Naive thymus-derived CD8-positive, alpha-beta T cell (primary cell): ENCODE measurements at places on chromosomes 13 and 19. TPM values are rescaled to one million over a fixed set of nuclear protein-coding genes. Genes with fewer than 3 reads are reported as not detected.

Gene OR1M1
- not detected for polyA plus RNA-seq

Gene AMER2
- not detected for polyA plus RNA-seq

Gene KLK11
- polyA plus RNA-seq, result not detected

Gene FAM83E
- polyA plus RNA-seq, result not detected

Gene PBX4
- 2.6 TPM for polyA plus RNA-seq

Gene AXL
- polyA plus RNA-seq, result 0.11 TPM

Gene NDUFA13
- 329 TPM for polyA plus RNA-seq

Gene KLK15
- polyA plus RNA-seq, result not detected

Gene PRSS57
- 1.2 TPM for polyA plus RNA-seq

Gene LRRC25
- 0.13 TPM for polyA plus RNA-seq

Gene NCAN
- polyA plus RNA-seq, result not detected

GRCh38 chr13:26762745-26763345 is 2.3 kb upstream of the GPR12 start:
- peaks cover 60% of the 10 kb centered on the region for H3K27me3 ChIP-seq
- peaks cover 4% of the 10 kb centered on the region for H3K36me3 ChIP-seq
- H3K4me1 ChIP-seq, result peaks cover 21% of the 10 kb centered on the region
- H3K27ac ChIP-seq, result no peak overlapping the region
- no peak for DNase-seq
- no peak overlapping the region for H3K4me3 ChIP-seq

DNA sequence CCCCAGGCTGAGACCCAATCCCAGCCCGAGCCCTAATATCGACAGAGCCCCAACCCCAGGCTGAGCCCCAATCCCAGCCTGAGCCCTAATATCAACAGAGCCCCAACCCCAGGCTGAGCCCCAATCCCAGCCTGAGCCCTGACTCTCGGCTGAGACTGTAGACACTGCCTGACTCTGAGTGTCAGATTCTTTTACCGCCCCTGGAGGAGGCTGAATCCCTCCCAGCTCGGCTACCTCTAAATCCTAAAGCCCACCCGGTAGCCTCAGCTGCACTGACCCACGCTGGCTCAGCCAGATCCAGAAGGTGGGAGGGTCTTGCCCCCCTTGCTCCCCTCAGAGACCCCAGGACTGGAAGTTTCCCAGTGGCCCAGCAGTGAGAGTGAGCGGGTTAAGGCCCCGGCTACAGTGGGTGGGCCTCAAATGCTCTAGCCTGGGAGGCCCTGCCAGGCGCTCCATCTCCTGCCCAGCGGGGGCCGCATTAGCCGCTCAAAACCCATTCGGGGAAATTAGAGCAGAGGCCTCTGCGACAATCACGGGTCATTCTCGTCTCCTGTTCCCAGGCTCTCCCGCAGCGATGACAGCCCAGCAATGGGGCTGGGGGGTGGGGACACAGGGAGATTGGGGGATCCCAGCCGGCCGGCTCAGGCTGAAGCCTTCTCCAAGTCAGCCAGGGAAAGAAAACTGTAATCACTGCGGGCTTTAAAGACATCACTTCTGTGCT is 43.8 kb downstream of the ZNRF4 start:
- DNase-seq, result no peak
- no peak overlapping the region for H3K4me3 ChIP-seq
- peaks cover 7% of the 10 kb centered on the region for H3K36me3 ChIP-seq
- H3K27me3 ChIP-seq, result peaks cover 28% of the 10 kb centered on the region
- no peaks in the 10 kb centered on the region for H3K4me1 ChIP-seq

GRCh38 chr13:101655435-101655834 is 203.0 kb downstream of the ITGBL1 start:
- H3K27ac ChIP-seq, result no peak overlapping the region
- H3K4me3 ChIP-seq, result no peak overlapping the region
- H3K36me3 ChIP-seq, result no peaks in the 10 kb centered on the region

GRCh38 chr19:47145639-47146486 is 15.2 kb downstream of the SAE1 start:
- peak; percentile 37 for DNase-seq
- H3K4me1 ChIP-seq, result peaks cover 58% of the 10 kb centered on the region
- peaks cover 64% of the 10 kb centered on the region for H3K36me3 ChIP-seq
- peak overlapping the region; percentile 76 for H3K4me3 ChIP-seq
- H3K27me3 ChIP-seq, result no peaks in the 10 kb centered on the region

- H3K4me3 ChIP-seq, result no peak overlapping the region
- H3K4me1 ChIP-seq, result peaks cover 3% of the 10 kb centered on the region
- peak overlapping the region; percentile 44 for H3K27ac ChIP-seq
- no peak for DNase-seq
- H3K36me3 ChIP-seq, result no peaks in the 10 kb centered on the region
- H3K27me3 ChIP-seq, result no peaks in the 10 kb centered on the region
Observed at GRCh38 chr13:50527188-50527587, 316.3 kb downstream of the DLEU7 start.

GRCh38 chr19:48724796-48725753 is 5.5 kb upstream of the MAMSTR start:
- peaks cover 32% of the 10 kb centered on the region for H3K4me1 ChIP-seq
- peak overlapping the region; percentile 81 for H3K4me3 ChIP-seq
- no peaks in the 10 kb centered on the region for H3K27me3 ChIP-seq
- H3K27ac ChIP-seq, result peak overlapping the region; percentile 94
- DNase-seq, result peak; percentile 74
- no peaks in the 10 kb centered on the region for H3K36me3 ChIP-seq

- no peak overlapping the region for H3K27ac ChIP-seq
- H3K4me3 ChIP-seq, result peak overlapping the region; percentile 16
- H3K36me3 ChIP-seq, result no peaks in the 10 kb centered on the region
- DNase-seq, result peak; percentile 50
Observed at GRCh38 chr19:50461066-50461875, 15.0 kb upstream of the EMC10 start.

DNA sequence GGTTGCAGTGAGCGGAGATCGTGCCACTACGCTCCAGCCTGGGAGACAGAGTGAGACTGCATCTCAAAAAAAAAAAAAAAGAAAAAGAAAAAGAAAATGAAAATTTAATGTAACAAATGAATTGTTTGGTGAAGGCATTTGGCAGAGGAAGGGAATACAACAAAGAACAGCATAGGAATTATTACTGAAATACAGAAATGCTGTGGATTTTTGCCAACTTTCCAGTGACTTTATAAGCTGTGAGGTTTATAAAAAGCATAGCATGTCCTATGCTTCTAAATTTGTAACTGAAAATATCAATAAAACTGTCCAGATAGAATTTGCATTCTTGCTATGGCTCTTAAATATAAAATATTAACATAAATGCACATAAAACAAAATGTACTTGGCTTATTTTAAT is 112.9 kb upstream of the IRS2 start:
- no peak for DNase-seq
- peaks cover 18% of the 10 kb centered on the region for H3K27me3 ChIP-seq
- no peak overlapping the region for H3K4me3 ChIP-seq
- H3K27ac ChIP-seq, result no peak overlapping the region

- no peaks in the 10 kb centered on the region for H3K27me3 ChIP-seq
- no peak overlapping the region for H3K4me3 ChIP-seq
- H3K4me1 ChIP-seq, result no peaks in the 10 kb centered on the region
- no peak overlapping the region for H3K27ac ChIP-seq
- no peak for DNase-seq
Observed at GRCh38 chr13:36973621-36974295, 25.4 kb downstream of the ALG5 start.

GRCh38 chr13:80524447-80525215 is 183.7 kb upstream of the SPRY2 start:
- H3K36me3 ChIP-seq, result no peaks in the 10 kb centered on the region
- H3K27me3 ChIP-seq, result no peaks in the 10 kb centered on the region
- no peak overlapping the region for H3K4me3 ChIP-seq
- H3K4me1 ChIP-seq, result no peaks in the 10 kb centered on the region
- no peak for DNase-seq
- H3K27ac ChIP-seq, result no peak overlapping the region

DNA sequence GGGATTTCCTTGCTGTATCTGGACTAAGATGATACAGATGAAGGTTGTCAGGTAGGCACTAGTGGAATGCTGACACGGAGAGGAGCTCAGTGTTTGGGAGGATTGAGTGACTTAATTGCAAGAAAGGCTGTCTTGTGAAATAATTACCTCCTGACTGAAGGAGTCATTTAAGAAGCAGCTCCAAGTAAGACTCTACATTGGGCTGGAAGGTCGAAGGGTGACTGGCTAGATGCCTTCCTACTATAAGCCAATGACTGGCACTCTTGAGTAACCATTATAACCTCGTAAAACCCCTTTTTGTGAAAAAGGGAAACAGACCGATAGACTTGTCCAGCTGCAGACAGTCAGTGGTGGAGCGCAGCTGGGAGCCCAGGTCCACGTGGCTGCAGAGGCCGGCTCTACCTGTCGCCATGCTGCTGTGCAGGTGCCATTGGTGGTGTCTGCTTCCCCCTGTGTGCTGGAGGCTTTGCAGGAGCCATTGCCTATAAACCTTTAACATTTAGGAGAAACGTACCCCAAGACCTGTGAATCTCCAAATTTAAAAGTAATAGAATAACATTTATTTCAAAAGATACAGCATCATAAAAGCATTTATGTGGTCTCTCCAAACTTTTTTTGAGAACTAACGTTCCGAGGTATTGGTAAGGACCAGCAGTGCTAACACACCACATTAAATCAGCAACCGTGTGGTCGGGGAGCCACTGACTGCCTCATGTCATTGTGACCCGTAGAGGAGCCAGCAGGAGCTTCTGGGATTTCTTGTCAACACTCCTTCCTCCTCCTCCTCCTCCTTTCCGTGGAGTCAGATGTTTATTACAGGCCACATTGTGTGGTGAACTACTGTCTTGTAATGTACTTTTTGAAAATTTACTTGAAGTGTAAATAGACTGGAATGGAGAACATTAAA is 80.4 kb upstream of the TEX29 start:
- H3K27me3 ChIP-seq, result no peaks in the 10 kb centered on the region
- no peak for DNase-seq
- H3K4me1 ChIP-seq, result no peaks in the 10 kb centered on the region

GRCh38 chr19:46615966-46616365 is 8.9 kb downstream of the PTGIR start:
- H3K27me3 ChIP-seq, result no peaks in the 10 kb centered on the region
- peaks cover 88% of the 10 kb centered on the region for H3K4me1 ChIP-seq
- no peak for DNase-seq
- H3K4me3 ChIP-seq, result no peak overlapping the region
- no peak overlapping the region for H3K27ac ChIP-seq

GRCh38 chr13:50400035-50400726 is 384.9 kb downstream of the KCNRG start:
- no peak overlapping the region for H3K4me3 ChIP-seq
- DNase-seq, result no peak
- no peaks in the 10 kb centered on the region for H3K27me3 ChIP-seq
- no peak overlapping the region for H3K27ac ChIP-seq
- H3K36me3 ChIP-seq, result no peaks in the 10 kb centered on the region
- H3K4me1 ChIP-seq, result no peaks in the 10 kb centered on the region

GRCh38 chr13:34462843-34463242 is 479.2 kb upstream of the NBEA start:
- no peaks in the 10 kb centered on the region for H3K36me3 ChIP-seq
- H3K4me1 ChIP-seq, result no peaks in the 10 kb centered on the region
- no peaks in the 10 kb centered on the region for H3K27me3 ChIP-seq
- peak overlapping the region; percentile 52 for H3K27ac ChIP-seq

DNA sequence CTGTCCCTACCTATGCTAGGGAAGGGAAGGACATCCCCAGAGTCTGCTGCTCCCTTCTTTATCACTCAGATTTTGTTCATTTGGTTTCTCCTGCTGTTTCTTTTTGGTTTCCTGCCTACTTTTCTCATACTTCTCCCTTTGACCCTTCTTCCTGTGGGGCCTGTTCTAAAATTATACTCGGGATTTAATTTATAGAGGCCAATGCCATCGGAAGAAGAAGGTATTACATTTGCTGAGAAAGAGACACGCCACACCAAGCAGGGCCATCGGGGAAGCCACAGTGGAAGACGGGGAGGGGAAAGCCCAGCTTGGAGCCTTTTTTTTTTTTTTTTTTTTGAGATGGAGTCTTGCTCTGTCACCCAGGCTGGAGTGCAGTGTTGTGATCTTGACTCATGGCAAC is 46.8 kb upstream of the FARP1 start:
- no peak overlapping the region for H3K27ac ChIP-seq
- H3K4me3 ChIP-seq, result no peak overlapping the region
- no peak for DNase-seq
- H3K4me1 ChIP-seq, result no peaks in the 10 kb centered on the region
- no peaks in the 10 kb centered on the region for H3K36me3 ChIP-seq
- peaks cover 11% of the 10 kb centered on the region for H3K27me3 ChIP-seq

GRCh38 chr13:99347911-99348451 is 40.8 kb upstream of the GPR183 start:
- DNase-seq, result no peak
- H3K4me1 ChIP-seq, result peaks cover 82% of the 10 kb centered on the region
- peak overlapping the region; percentile 94 for H3K27ac ChIP-seq
- H3K36me3 ChIP-seq, result peaks cover 19% of the 10 kb centered on the region

DNA sequence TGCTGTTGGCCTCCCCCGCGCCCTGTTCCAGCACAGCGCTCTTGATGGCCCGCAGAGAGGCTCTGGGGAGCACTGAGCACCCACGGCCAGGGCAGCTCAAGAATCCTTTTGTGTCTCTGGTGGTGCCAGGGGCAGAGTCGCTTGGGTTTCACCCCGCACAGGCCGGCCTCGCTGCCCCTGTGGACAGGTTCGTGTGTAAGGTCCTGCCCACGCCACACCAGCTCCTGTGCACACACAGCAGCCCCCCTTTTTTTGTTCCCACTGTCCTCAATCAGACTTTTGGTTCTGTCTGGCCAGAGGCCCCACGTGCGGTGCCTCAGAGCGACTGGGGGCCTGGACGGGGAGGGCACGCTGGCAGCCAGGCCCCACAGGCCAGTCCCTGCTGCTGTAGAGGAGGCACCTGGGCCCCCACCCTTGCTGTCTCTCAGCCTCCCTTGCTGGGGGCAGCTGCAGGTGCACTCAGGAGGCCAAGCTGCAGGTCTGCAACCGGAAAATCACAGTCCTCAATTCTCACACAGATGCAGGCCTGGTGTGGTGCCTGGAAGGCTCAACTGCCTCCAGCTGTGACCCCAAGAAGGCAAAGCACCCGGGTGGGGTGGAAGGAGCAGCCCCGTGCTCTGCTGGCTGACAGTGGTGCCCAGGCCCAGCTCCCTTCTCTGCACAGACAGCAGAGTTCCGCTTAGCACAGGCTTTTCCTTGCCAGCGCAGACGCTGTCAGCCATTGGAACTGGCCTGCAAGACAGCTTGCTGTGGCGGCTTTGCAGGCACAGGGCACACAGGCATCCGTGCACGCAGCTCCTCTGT is 12.6 kb upstream of the F7 start:
- H3K4me1 ChIP-seq, result no peaks in the 10 kb centered on the region
- DNase-seq, result no peak
- no peak overlapping the region for H3K4me3 ChIP-seq
- peaks cover 16% of the 10 kb centered on the region for H3K36me3 ChIP-seq

DNA sequence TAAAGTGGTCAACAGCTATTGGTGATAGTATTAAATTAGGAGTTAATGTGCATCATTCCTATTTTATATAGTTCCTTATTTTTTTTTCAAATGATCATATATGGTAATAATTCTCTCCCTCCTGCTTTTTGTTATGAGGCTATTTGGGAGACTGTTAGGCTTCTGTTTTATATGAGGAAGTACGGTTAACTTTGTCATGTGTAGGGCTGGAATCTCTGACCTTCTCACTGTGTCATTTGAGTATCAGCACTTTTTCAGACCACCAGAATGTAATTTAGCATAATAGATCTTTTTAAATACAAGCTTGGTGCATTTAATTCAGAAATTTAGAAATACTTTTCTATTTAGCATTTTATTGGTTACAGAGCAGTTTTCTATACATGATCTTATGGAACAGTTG is 7.7 kb downstream of the DGKH start:
- no peaks in the 10 kb centered on the region for H3K36me3 ChIP-seq
- H3K27me3 ChIP-seq, result no peaks in the 10 kb centered on the region
- DNase-seq, result no peak
- H3K4me1 ChIP-seq, result peaks cover 12% of the 10 kb centered on the region
- no peak overlapping the region for H3K4me3 ChIP-seq
